ENCODE measurements at places on chromosomes 2 and 18.
A peak's percentile ranks its signal among the peaks of the same experiment; 100 is the strongest.

DNA sequence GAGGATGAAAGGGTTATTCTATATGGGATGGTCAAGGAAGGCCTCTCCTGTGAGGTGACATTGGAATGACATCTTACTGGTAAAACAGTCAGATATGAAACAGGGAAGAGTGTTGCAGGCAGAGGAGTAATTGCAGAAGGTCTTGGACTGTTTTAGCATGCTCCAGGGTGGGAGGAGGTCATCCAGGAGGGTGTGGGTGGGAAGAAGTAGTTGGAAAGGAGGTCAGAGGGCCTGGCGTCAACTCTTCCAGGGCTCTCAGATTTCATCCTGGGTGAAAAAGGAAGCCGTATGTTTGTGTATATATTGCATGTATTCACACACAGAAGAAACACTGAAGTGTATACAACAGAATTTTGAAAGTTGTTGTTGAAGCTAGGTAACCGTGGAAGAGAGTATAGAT, 48.2 kb downstream of the ATP9B start:
- no peak for DNase-seq

DNA sequence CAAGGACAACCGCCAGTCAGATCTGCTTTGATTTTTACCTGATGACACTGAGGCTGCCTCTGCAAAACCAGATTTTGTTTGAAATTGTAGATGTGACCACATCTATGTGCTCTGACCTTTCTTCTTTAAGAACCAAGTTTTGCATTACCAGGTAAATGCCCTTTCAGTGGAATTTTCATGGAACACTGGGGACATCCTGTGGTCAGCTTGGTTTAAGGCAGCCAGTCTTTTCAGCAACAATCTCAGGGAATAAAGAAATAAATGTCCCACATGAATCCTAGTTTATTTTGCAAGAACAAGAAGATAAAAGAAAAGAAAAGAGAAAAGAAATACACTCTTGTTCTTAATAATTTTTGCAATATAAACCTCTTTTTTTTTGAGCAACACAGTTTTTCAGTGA, 90.6 kb downstream of the POU3F3 start:
- DNase-seq = no peak

GRCh38 chr2:201795607-201796477, 10.5 kb upstream of the CDK15 start:
- no peak for DNase-seq

DNA sequence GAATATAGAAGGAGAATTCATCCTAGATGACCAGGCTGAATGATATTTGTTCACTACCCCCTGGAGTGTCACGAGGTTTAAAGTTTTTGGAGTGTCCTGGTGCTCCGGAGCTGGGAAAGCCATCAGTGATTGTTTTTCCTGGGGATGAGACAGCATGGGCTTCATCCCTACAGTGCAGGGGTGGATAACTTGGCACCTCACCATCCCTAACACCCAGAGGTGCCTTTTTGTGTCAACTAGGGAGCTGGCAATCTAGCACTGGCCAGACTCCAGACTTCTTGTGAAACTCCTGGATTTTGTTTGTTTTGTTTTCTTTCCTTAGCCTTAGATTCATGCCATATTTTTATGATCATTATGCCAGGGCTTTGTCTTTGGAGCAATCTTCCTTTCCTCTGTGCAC, 164.8 kb downstream of the PRKCE start:
- peak; percentile 27 for DNase-seq

DNA sequence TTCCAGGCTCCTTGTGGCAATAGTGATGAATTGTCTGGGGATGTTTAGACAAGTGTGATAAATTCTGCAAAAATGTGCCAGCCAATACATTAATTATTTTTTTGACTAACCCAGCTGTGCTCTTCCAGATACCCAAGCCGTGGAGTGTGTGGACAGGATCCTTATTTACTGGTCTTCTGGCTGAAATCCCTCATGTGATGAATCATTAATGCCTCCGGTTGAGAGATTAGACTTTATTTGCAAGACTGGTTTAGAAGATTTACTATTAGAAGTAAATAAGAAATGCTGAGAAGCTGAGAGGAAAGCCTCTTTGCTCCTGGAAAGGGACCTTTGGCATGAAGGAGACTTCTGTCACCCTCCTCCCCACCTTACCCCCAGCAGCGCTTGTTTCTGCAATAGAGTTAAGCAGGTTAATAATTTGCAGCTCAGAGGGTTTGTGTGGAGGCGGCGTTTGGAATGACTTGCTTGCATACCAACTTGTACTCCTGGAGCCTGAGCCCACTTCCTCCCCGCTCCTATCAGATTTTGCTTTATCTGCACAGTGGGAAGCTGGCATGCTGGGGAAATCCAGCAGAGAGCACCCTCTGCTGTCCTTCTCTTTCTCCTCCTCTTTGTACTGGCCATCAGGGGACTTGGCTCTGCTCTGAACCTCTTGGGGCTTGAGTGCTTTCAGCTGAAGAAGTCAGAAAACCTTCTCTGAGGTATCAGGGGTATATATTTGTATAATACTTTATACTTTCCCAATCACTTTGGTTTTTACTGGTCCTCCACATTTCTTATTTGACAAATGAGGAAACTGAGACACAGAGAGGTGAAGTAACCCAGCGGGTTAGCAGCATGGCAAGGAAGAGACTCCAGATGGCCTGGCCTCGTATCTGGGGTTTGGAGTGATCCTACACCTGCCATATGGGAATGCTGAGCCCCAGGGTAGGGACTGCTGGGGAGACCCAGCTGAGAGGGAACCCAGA, 16.3 kb downstream of the SLC3A1 start:
- peak; percentile 57 for DNase-seq

GRCh38 chr18:51739044-51739666, 541.7 kb upstream of the MEX3C start:
- DNase-seq = no peak

Measured in stromal cell of bone marrow (primary cell).